ENCODE measurements at places on chromosomes 12 and 14.

- no peak for DNase-seq
Observed at GRCh38 chr12:102513272-102513671, 32.9 kb upstream of the IGF1 start.

GRCh38 chr12:99111600-99111999 lies 466.5 kb downstream of the APAF1 start:
- DNase-seq, result no peak

DNA sequence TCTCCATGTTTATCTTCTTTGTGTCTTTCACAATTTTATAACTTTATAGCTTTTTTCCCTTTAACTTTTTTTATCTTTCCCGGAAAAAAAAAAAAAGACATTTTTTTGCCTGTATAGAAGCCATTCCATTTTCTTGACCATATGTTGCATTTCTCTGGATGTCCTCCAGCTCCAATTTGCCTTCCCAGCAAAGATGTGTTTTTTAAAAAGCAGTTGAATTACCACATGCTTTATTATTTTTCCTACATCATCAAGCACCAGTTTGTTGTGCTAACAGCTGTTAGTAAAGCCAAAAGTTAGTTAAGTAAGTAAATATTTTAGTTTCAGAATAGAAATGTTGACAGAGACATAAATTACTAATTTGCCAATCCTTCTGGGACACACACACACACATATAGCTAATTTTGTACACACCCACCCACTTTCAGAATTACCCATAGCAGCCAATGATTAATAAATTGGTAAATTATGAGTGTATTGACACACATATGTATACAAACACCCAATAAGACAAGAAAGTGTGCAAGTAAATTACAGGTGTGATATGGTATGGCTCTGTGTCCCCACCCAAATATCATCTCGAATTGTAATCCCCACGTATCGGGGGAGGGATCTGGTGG lies 118.3 kb downstream of the SLC38A6 start:
- no peak for DNase-seq

- no peak for DNase-seq
Observed at GRCh38 chr12:97464385-97465321, 2.0 kb downstream of the RMST start.

GRCh38 chr14:58730792-58731464 lies 93.2 kb downstream of the DACT1 start:
- no peak for DNase-seq

GRCh38 chr12:6230321-6231110 lies 30.3 kb downstream of the CD9 start:
- DNase-seq, result peak; percentile 47

DNA sequence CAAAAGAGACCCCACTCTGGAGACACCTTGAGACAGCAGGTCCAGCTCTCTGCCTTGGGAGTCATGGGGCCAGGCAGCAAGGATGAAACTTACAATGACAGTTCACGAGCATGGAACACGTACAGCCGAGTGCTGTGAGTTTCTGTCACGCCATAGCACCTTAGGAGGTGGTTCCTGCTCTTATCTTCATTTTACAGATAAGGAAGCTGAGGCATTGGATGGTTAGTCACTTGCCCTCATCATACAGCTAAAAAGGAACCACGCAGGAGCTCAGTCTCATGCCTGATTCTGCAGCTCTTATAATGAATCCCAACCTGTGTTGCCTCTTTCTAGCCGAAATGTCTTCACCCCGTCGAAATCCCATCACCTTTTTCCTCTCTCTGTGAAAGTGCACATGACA lies 39.9 kb downstream of the C14orf132 start:
- DNase-seq, result no peak

GRCh38 chr12:754473-754820 lies 2.1 kb downstream of the WNK1 start:
- DNase-seq, result no peak

DNA sequence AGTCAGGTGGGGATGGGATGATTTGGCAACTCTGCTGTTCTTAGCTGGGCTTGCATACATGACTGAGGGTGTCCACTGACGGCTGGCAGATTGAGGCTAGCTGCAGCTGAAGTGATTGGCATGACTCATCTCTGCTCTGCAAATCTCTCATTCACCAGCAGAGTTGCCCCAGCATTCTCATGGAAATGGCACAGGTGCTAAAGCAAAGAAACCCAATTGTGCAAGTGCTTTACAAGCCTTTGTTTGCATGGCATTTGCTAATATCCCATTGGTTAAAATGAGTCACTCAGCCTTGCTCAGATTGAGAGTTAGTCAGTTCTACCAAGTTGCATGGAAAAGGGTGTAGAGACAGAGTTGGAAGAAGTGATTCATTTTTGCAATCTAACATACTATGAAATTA lies 389.7 kb upstream of the FAR2 start:
- no peak for DNase-seq

DNA sequence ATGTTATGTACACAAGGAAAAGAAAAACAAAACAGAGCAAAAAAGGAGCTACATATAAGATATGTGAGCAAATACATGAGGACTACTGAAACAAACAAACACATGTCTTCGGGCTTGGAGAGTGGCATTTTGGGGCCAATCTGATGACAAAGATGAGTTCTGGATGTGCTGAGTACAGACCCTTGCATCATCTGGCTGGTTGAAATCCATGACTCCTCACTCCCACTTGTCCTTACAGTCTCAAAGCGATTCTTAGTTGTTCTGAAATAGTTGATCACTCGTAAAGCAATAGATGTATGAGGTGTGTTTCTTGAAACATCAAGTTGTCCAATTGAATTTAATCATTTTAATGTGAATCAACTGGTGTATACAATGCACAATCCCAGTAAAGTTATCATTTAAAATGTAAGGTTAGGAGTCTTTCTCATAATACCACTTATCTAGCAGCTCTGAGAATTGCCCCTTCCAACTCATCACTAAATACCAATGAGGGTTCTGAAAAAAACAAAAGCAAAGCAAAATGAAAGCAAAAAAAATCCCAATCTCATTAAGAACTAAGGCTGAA lies 136.9 kb downstream of the ITPR2 start:
- DNase-seq, result no peak

DNA sequence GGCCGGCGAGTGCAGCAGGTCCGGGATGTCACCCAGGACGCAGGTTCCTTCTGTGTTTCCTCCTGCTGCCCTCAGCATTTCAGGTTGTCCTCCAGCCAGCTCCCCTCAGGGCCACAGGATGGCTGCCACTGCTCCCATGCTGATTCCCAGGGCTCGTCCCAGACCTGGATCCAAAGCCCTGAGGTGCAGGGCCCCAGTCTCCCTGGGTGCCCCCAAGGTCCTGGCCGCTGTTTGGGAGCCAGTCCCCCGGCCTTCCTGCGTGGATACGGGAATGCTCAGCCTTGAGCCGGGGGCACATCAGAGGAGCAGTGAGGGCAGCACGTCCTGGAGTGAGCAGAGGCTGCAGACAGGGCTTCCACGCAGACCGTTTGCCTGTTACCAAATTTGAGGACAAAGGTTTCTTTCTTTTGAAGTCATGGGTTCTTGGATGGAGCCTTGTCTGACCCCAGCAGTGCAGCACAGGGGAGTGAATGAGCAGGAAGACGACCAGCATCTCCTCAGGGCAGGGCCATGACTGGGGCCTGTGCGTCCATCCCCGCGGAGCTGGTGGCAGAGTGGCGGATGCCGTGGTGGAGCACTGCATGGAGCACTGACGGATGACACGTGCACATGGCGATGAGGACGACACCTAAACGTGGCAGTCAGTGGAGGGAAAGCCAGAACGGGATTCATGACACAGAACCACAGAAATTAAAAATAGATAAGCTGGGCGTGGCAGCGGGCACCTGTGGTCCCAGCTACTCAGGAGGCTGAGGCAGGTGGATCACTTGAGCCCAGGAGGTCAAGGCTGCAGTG lies 12.5 kb upstream of the CACNA2D4 start:
- DNase-seq, result no peak

- DNase-seq, result no peak
Observed at GRCh38 chr12:53388932-53389331, 9.0 kb downstream of the SP1 start.

All from stimulated activated CD8-positive, alpha-beta memory T cell treated with anti-CD3 and anti-CD28 coated beads, Interleukin-2, amount 100 ng/mL, for 1 hour (primary cell).